ENCODE measurements at places on chromosomes 7 and 10.

- DNase-seq: no peak
Measured at GRCh38 chr10:63735305-63735704, 214.1 kb downstream of the REEP3 start.

GRCh38 chr7:140004672-140005071 lies 58.1 kb downstream of the PARP12 start:
- no peak for DNase-seq

DNA sequence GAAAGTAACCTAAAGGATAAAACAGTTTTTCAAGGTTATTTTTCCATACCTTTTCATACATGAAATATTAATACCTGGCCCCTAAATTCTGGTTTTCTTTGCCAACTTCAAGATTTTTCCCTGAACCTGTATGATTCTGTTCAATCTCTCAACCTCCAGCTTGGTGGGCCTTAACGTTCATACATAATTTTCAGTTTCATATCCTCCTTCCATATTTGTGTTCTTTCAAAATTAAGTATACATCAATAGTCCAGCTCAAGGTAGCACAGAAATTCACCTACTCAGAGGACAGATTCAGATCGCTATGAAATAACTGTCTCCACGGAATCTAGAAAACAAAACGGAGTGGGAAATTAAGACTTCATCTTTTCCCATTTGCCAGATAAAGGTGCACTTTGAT lies 505.8 kb upstream of the GHITM start:
- DNase-seq: no peak

- no peak for DNase-seq
Measured at GRCh38 chr10:29916669-29917068, 142.7 kb downstream of the JCAD start.

DNA sequence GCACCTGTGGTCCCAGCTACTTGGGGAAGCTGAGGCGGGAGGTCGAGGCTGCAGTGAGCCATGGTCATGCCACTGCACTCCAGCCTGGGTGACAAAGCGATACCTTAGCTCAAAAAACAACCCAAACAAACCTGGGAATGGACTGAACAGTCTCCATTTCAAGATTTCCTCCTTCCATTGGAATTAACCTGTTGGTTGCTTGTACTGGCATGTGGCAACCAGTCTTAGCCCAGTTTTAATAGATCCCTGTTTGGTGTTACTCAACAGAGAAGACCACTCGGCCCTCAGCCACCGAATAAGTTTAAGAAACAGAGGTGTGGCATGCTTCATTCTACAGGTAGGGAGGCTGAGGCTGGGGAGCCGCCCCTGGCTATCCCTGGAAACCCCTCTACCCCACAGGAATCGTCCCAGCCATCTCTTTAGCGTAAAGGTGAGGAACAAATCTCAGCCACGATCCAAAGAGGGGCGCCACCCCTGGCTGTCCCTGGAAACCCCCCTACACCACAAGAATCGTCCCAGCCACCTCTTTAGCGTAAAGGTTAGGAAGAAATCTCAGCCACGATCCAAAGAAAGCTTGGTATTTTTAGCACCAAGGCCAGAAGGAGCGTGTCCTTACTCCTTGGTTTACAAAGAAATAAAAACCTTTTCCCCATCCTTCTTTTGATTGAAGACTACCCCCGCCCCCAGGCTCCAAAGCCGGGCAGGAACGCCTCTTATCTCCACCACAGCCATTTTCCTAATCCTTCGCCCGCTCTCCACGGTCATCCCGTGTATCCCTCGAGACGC lies 861 bp upstream of the TSPAN14 start:
- DNase-seq: no peak
